Fibroblast of skin of abdomen (primary cell): ENCODE measurements at places on chromosomes 6 and 20.

DNA sequence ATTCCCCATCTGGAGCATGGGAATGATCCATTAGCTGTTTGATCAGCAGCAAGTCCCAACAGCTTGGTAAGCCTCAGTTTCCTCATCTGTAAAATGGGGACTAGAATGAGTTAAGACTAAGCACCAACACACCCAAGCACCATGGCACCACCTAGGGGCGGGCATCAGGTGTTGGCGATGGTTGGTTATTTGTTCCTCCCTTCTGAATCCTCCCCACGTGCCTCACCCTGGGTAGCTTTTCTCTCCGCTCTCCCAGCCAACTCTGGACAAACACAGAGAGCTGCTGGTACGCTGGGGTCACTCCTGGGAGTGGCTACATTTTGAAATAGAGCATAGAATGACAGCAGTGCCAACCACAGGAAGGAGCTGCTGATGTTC, 13.3 kb upstream of the ITPR3 start:
- no peak for DNase-seq

GRCh38 chr6:156950531-156950930, 173.4 kb downstream of the ARID1B start:
- no peak for DNase-seq

- no peak for DNase-seq
Measured at GRCh38 chr6:73962884-73963283, 266.9 kb downstream of the CD109 start.

GRCh38 chr20:50855498-50856474, 60.9 kb downstream of the BCAS4 start:
- DNase-seq: no peak

GRCh38 chr6:6960571-6961251, 147.1 kb upstream of the RREB1 start:
- DNase-seq: no peak

DNA sequence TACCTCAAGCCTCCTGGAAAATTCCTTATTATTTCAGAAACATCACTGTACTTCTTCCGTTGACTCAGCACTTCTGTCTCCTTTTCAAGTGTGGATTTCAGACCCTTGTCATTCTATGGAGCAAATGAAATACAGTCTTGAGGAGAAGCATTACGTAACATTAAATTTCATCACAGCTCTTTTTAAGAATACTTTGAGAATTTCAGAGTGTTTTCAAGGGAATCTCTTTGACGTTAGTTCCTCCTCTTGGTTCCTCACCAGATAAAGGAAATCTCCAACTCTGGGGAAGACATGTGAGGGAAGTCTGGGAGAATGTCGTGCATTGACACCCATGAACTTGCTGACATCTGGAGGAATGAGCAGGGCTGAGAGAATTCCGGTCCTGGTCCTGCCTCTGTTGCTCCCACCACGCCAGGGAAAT, 32.3 kb downstream of the UST start:
- DNase-seq: peak; percentile 67

GRCh38 chr6:37631295-37631694, 66.4 kb downstream of the MDGA1 start:
- no peak for DNase-seq

DNA sequence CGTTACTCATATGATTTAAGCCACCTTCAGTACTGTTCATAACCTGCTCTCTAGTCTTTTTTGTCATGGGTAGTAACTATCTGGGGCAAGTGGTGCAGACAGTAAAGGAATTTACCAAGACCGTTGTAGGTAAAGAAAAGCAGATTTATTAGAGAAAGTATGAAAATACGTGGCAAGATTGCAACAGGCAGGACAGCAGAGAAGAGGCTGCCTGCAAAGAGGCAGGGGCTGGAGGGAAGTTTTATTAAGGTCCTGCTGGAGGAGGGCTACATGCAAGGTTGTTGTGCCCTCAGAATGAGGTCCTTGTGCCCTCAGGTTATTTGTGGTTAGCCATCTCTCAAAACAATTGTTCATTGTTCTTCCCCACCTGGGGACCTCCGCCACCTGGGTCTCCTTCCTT, 444.3 kb downstream of the BCKDHB start:
- no peak for DNase-seq

DNA sequence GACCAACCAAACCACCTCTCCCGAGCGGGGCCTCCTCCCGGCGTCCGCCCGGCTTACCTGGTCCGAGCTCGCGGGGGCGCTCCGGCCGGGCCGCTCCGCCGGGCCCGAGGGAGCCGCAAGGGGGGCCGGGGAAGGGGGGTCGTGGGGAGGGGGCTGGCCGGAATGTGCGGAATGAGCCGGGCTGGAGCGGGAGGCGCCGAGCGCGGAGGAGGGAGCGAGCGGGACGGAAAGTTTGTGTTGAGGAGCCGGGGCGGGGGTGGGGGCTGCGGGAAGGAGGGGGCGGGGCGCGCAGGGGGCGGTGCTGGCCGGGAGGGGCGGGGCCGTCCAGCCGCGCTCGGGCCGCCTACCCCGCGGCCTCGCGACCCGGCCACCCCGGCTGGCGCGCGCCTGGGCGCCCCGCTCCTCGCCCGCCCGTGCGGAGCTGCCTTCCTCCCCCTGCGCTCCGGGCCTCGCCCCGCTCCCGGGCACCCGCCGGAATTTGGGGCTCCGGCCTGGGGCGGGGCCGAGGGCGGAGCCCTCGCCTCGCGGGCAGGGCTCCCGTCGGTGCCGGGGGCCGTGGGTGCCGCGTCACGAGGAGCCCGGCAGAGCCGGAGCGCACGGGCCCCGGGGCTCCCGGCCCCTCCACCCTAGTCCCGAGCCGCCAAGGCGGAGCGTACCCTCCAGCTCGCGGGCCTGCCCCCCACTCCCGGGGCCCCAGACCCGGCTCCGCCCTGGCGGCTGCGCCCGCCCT, at the start of gene TEAD3:
Gene TEAD3, minus strand, starts transcription at position 239 of the 730 bp plus-strand sequence.
- DNase-seq: peak; percentile 84

DNA sequence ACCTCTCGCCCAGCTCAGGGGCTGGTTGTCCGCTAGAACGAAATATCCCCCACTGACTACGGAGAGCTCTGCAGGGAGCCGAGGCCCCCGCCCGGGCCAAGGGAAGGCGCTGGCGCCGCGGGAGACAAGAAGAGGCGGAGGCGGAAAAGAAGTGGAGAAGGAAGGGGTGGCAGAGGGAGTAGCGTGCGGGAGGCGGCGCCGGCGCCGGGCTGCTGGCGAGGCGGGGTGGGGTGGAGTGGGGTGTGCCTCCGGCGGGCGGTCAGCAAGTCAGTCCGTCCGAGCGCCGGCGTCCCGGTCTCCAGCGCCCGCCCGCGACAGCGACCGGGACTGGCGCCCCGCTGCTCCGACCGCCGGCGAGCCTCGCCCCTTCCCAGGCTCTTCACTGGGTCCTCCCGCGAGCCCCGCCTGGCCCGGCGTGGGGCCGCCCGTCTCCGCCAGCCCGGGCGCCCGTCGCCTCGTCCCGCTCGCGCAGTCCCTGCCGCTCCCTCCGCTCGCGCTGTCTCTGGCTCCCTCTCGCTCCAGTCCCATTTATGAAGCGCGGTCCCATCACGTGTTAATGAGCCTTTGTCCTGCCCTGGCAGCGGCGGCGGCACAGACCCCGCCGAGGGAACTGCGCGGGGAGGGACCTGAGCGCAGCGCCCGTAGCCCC, at the start of gene CNR1:
Gene CNR1, minus strand, starts transcription at position 504 of the 649 bp plus-strand sequence. CDS start 21,073 bp downstream, outside the sequence.
- peak; percentile 8 for DNase-seq

DNA sequence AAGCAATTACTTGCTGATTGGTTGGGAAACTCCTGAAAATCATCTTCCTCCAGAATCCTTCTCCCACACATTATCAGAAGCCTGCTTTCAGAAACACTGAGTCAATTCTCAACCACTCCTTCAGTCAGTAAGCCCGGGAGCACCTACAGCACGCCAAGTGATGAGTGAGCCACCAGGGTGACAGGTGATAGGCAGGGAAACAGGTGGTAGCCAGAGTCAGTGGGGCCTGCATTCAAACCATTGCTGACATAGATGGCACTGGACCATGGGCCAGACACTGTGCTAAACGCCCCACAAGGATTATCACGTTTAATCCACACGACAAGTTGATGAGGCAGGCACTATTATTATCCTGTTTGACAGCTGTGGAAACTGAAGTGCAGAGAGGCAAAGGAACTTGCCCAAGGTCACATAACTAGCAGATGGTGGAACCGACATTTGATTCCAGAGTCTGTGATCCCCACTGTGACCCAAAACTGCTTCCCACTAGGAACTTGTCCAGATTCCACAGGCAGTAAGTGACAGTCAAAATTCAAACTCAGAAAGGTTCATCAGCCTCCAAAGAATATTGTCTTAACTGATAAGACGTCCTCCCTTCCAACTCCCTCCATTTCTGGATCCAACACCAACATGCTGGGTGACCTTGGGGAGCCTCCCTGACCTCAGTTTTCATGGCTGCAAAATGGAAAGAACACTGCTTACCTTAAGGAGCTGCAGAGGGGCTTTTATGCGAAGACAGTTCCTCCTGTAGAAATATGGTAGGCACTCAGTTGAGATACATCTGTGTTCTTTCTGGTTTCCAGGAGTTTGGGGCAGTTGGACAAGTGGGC, 23.9 kb upstream of the TOP1 start:
- DNase-seq: no peak

GRCh38 chr20:49377326-49377725, 99.5 kb upstream of the ZNFX1 start:
- no peak for DNase-seq

DNA sequence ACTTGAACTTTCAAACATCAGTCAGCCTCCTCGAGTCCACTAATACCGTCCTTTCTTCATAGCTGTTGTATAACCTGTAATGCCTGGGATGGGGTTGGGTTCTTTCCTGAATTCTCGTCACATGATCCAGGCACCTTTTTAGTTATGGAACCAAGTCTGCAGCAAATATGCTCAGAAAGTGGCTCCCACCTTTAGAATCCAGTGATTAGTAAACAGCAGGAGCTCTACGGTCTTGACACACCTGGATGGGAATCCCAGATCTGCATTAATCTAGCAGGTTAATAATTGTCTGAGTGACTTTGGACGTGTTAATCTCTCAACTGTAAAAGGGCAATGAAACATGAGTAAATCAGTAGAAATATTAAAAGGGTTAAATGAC, 729 bp upstream of the ZHX3 start:
- DNase-seq: no peak
